ENCODE measurements at places on chromosomes 6 and 20.

DNA sequence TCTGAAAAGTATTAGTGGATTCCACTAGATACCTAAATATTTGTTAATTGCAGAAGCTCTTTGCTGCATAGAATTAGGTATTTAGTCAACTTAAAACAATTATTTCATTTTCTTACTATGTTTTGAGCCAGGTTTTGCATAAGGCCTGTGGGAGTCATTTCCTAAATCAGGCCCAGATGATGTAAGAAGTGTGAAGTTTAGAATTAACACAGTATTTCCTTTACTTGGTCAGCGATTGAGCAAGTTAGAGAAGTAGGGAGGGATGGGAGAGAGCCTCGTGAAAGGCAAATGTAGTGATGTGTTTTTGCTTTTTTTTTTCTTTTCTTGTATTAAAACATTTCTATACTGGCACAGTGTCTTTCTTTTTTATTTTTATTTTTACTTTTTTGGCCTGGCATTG, 711.1 kb downstream of the HDGFL1 start:
- no peak for DNase-seq

- no peak for DNase-seq
Observed at GRCh38 chr6:14040042-14040441, 77.5 kb upstream of the CD83 start.

- DNase-seq, result no peak
Observed at GRCh38 chr6:112441607-112442006, 94.5 kb downstream of the RFPL4B start.

DNA sequence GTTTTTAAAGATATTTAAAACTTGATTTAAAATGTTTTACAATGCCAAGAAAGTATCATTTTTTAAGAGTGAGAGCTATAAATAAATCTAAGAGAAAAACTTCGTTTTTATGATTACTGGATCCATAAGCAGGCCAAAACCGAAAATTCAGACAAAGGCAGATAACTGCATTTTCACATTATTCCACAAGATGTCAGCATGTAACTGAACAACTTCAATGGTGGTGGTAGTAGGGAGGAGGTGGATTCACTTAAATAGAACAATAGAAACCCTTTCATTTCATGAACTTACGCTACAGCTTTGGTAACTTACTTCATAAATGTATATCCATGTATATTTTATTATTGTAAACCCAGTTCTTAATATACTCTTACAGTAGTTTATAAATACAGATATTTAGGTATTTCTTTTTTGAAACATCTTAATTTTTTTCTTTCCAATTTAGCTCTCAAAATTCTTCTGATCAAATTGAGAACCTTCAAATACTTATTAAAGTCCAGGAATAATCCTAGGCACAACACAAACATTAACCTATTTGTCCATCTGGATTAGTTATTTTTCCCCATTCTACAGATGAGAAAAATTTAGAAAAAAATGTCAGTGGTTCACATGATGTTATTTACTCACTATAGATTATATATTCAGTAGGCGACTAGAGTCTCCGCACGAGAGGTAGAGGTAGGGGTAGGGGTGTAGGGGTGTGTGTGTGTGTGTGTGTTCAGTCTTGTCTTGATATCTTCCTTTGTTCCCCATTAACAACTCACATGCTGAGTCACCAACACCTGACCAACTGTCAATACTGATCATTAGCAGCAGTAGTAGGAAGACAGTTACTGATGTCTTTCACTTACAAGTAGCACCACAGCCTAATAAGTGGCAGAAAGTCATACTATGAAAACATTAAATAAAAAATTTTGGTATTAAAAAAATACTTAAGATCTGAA, 111.5 kb downstream of the ARHGAP18 start:
- no peak for DNase-seq

DNA sequence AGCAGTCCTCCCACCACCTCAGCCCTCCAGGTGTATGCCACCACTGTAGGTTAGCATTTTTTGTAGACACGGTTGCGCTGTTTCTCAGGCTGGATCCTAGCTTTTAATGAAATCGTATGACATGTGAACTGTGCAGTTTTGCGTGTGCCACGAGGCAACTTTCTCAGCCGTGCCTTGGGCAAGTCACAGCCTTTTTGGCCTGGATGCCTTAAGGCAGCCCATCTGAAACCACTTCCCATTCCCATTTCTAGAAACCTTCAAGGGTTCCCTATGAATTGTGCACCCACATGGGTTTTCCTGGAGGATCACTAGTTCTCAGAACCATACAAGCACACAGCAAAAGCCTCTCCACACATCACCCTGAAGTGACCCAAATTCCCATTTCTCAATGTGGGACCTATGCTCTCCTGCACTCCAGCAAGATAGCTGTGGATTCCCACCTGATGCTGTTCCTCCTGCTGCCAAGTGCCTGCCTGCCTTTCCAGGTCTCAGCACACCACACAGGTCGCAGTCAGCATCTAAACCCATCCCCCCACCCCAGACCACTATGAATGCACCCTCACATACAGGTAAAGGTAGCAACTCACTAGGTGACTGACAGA, 28.9 kb downstream of the SNX5 start:
- no peak for DNase-seq

DNA sequence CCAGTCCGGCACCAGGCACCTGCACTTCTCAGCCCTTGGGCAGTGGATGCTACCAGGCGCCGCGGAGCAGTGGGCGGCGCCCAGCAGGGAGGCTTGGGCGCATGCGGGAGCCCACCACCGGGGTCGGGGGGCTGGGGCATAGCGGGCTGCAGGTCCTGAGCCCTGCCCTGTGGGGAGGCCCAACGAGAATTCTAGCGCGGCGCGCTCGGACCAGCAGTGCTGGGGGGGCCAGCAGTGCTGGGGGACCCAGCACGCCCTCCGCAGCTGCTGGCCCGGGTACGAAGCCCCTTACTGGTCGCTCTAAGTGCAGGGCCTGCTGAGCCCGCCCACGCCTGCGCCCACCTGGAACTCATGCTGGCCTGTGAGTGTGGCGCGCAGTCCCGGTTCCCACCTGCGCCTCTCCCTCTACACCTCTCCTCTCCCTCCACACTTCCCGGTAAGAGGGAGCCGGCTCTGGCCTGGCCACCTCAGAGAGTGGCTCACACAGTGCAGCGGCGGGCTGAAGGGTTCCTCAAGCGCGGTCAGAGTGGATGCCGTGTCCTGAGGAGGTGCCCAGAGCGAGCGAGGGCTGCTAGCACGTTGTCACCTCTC, 28.5 kb upstream of the SERPINB1 start:
- DNase-seq, result no peak

GRCh38 chr6:3061501-3061941, 6.8 kb upstream of the RIPK1 start:
- no peak for DNase-seq

GRCh38 chr6:169669889-169670288, 31.9 kb downstream of the WDR27 start:
- no peak for DNase-seq

DNA sequence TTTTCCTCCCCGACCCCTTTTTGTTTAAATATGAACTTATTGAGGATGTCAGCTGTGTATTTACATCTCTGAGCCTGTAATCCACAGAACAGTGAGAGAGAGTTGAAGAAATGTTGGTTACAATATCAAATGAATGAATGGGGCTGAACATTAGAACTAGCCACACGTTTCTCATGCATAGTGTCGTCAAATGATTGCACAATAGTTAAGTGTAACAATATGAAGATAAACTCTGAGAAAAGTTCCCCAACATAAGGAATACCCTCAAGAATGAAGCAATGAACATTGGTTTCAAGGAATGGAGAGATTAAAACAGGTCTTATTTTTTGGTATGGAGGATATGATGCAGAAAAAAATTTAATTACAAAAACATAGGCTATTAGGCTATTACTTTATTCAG, 100.5 kb upstream of the DTNBP1 start:
- DNase-seq, result no peak

- DNase-seq, result no peak
Observed at GRCh38 chr20:4999788-5000187, 1.5 kb downstream of the SLC23A2 start.

DNA sequence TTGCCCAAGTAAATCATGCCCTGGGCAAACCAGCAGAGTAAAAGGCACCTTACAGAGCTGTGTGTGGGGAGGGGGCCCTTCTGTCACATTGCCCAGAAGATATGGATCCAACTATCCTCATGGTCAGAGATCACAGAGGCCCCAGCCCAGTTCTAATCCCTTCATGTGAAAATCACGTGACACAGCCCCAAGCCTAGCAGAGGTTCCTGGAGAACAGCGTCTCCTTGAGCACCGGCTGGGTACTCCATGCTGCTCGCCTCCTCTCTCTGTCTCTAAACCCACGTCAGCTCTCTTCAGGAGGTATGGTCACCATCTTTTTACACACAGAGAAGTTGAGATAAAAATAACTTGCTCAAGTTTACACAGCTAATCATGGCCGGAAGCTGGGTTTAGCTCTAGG, 230.2 kb downstream of the ANKRD60 start:
- DNase-seq, result no peak

DNA sequence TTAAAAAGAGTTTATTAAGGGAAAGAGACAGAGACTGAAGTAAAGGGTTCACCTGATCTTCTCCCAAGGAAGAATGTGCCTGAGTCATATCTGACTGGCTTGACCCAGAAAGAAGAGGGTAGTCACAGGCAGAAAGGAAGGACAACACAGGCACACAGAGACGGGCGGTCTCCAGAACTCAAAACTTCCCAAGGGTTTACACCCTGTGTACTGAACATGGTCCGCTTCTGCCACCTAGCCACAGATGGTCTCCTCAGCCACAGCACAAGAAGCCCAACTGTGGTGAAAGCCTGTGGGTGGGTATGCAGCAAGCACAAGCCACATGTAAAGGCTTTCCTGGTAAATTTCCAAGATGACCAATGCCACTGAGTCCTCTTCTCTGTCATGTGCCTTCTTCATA, 17.2 kb downstream of the UNC5CL start:
- no peak for DNase-seq

DNA sequence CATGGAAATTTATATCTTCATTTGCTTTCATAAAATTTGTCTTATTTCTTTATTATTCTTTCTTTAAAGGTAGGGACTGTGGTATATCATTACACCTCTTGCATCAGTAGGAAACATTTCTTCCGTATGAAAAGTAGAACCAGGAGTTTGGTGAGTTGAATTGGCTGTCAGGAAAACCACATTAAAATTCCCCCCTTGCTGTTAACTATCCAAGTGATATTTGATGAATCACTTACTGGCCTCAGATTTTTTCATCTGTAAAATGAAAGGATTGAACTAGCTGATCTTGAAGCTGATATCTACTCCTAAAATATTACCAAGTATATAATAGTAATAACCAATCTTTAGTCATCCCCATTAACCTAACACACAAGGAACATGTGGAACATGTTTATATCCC, 460.9 kb downstream of the GJA1 start:
- no peak for DNase-seq

Data from stimulated activated CD4-positive, alpha-beta T cell treated with anti-CD3 and anti-CD28 coated beads, Interleukin-2, amount 100 ng/mL, for 48 hours (primary cell).